ENCODE measurements at places on chromosomes 12 and 14.

DNA sequence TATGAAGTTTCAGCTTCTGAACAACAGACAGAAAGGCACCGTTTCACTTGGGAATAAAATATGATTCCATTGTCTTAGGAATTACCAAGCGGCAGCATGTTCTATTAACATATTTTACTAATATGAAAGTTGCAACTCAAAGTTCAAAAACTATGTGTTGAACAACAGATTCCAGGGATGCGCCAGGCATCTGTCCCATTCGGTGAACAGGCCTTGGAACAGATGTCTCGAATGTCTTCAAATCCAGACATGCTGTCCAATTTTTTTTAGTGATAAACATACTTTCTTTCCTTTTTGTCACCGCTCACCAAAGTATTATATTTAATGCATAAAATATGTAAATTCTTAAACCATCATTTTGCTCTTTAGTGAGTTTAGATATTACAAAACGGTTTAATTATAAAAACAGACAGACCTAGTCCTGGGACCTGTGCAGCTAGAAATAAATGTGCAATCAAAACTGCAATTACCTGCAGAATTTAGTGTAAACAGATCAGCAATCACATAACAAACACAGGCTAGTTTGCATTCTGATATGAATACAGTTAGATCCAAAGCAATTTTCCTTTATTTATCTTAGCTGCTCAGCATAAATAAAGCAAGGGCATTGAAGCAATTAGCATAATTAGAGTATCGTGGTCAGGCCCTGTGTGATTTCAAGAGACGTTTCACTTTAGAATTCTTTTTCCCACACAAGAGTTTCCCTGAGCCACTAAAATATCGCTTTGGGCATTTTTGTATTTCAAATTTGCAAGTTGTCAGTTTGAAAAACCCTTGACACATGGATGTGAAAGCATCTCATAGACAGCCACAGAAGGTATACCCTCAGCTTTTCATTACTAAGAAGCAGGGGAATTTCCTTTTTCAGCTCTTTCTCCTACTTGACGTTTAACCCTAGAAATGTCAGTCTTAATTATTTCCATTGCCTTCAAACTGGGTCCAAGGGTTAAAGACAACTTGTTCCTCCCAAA lies 420.8 kb downstream of the EGLN3 start:
- no peak for DNase-seq

- peak; percentile 36 for DNase-seq
These were observed 14.5 kb upstream of the PHC1 start for GRCh38 chr12:8899830-8900229.

DNA sequence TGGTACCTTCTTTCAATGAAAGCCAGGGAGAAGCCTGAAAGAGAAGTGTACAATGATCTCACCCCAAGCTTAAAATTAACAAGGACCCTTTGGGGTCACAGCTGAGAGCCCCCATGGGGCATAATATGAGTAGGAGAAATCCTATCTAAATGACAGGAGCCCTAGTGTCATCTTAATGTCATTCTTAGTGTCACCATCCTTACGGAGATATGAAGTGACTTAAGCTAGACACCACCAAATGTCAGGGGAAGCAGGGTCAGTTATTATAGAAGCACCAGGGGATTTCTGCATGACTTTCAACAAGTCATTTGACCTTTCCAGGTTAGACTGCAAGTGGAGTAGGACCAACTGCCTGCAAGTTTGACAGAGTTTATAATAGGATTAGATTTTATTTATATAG lies 28.9 kb upstream of the STON2 start:
- DNase-seq: no peak

- DNase-seq: peak; percentile 92
These were observed 8.1 kb downstream of the PTPN6 start for GRCh38 chr12:6959058-6959804.

GRCh38 chr12:11174022-11174421 lies 3.0 kb downstream of the SMIM10L1 start:
- DNase-seq: no peak

DNA sequence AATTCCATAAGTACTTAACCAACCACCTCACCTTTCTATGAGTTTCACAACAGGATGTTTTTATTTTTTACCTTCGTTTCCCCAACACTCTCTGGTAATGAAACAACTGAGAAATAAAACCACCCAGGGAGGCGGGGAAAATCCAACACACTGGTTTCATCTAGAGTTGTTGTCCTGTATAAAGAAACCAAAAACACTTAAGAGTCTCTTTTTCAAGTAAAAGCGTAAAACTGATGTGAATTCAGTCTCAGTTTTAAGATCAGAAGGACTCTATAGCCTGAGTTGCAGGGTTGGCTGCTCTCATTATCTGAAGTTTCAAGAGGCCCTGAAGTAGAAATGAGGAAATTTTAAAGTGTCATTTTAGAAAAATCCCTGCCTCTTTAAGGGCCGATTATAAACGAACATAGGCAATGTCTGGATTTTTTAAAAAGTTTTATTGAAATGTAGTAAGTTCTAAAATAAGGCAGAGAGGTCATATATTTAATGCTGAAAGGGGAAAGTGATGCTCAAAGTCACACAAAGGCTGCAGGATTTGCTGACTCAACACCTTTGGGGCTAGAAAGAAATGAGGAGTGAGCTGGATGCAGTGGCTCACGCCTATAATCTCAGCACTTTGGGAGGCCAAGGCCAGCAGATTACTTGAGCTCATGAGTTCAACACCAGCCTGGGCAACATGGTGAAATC lies 27.2 kb downstream of the HIGD1C start:
- no peak for DNase-seq

DNA sequence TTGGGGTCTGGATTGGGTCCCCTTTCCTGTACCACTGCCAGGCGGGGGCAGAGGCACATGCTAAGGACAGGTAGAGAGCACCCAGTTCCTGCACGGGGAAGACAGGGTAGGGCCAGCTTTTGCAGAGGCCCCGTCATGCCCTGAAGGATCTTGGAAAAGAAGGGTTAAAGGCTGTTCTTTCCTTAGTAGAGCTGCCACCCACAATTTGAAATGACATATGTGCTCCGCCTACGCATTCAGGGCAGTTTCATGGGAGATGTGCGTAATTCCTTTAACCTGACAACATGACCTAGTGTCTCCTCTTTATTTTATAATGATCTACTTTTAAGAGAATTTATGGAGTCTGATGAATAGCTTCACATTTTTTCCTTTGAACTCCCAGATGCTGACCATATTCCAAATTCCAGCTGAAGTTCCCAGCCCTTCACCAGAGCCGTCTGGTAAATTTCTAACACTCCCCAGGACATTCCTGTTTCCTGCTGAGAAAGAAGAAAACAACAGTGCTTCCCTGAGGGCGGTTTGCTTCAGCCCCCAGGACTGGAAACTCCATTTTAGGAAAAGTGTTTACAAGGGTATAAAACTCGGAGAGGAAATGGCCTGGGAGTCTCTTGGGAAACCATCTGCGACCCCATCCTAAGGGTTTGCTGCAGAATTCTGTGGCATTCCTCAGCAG lies 58.9 kb upstream of the PLEKHG3 start:
- DNase-seq: peak; percentile 57

- DNase-seq: no peak
These were observed 55.8 kb downstream of the TPCN1 start for GRCh38 chr12:113276946-113277500.

- no peak for DNase-seq
These were observed 178.8 kb downstream of the GRIP1 start for GRCh38 chr12:66500091-66500490.

GRCh38 chr12:122854554-122854953 lies 19.3 kb downstream of the HIP1R start:
- DNase-seq: no peak

- no peak for DNase-seq
These were observed 2.2 kb upstream of the ATXN3 start for GRCh38 chr14:92108345-92109254.

DNA sequence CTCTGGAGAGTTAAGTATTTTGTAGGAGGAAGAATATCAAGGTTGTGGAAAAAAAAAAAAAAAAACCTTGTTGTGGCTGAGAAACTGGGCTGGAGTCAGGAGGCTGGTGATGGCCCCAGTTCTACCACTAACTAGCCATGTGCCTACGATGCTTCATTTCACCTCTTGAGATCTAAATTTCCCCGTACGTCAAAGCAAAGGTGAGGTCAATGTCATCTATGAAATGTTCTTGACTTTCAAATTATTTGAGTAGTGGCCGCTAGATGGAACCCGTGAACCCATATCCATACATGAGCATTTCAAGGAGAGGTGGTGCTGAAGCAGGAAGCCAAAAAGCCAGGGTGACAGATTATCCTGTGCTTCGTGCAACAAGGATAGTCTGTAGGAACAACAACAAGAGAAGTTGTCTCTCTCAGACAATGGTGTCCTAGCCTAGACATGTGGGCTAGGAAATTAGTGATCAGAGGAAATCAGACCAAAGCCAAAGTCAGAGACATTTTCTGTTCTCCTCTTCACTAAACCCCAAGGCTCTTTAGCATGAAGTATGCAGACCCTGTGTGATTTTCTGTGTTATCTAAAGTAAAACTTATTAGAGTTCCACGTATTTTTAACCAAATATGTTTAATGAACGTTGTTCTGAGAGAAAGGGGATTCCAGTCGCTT lies 95.5 kb upstream of the ETV6 start:
- peak; percentile 81 for DNase-seq

- DNase-seq: no peak
These were observed 11.8 kb downstream of the FNTB start for GRCh38 chr14:64998455-64998931.

- no peak for DNase-seq
These were observed 7.5 kb downstream of the RNF212B start for GRCh38 chr14:23245282-23245681.

DNA sequence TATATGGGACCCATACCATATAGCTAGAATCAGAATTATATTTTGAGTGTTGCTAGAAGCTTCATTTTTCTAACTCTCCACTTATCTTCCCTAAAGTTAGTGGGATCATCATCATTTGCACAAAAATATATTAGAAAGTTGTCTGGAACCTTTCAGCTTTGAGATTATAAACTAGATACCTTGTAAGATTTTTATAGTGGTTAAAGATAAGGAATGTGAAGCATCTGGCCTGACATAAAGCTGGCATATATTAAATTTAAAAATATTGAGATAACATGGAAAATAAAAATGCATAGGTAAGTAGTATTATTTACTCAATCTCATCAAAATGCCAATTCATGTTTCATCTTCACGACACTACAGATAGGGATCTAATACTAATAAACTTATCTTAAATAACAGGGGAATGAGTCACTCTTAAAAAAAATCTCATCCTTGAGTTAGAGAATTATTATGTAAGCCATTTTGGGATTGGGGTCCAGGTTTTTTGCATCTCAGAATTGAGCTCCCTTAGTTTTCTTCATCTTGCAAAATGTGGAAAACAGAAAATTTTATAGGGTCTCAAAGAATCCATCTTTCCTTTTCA lies 318.5 kb downstream of the KCNC2 start:
- no peak for DNase-seq

DNA sequence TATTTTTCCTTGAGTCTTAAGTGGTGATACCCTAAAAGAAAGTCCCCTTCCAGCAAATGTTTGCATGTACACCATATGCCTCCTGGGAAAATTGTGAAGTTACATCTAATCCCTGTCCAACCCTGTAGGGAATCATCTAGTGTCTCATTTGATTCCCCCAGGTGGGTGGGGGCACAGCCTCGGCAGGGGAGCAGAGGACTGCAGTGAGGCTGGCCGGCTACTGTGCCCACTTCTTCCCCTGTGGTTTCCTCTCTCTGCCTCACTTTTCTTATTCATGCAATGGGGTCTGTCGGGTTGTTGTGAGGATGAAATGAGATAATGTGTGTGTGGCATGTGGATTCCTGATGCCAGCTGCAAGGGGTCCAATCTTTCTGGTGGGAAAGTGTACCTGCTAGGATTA lies 6.0 kb downstream of the PAPLN start:
- no peak for DNase-seq

DNA sequence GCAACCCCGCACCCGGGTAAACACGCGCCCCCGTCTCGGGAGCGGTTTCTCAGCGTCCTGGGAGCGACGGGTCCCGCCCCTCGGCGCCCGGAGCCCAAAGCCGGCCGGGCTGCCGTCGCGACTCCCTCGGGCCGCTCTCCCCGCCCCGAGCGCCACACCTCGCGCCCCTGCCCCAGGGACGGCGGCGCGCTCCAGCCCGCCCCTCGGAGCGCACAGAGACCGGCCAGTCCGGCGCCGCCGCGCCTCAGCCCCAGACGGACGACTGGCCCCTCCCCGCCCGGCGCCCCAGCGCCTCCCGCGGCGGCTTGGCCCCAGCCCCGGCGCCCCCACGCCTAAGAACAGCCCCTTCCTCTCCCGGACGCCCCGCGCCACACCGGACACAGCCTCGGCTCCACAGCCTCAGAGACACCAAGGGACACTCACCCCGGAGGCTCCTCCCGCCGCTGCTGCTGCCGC lies 411 bp downstream of the BTBD7 start:
- DNase-seq: peak; percentile 73

DNA sequence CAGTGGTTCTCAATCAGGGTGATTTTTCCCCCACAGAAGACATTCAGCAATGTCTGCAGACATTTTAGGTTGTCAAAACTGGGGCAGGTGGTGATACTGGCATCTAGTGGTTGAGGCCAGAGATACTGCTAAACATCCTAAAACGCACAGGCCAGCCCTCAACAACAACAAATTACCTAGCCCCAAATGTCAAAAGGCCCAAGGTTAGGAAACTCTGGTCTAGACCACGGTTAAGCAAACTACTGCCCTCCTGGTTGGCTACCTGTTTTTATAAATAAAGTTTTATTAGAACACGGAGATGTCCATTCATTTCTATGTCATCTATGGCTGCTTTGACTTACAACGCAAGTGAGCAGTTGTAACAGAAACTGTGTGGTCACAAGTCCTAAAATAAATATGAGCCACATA lies 186.7 kb downstream of the EFCAB11 start:
- DNase-seq: peak; percentile 67

DNA sequence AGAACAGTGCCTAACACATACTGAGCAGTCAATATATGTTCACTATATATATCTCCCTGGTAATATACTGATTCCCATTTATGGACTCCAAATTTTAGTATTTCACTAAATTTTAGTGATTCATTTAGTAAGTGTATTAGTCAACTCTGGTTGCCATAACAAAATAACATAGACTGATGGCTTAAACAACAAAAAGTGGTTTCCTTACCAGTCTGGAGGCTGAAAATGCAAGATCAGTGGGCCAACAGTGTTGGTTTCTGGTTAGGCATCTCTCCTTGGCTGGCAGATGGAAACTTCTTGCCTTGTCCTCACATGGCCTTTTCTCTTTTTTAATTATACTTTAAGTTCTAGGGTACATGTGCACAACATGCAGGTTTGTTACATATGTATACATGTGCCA lies 28.7 kb downstream of the SIX6 start:
- no peak for DNase-seq

GRCh38 chr14:74035556-74035955 lies 16.4 kb downstream of the BBOF1 start:
- no peak for DNase-seq

- DNase-seq: no peak
These were observed 12.1 kb downstream of the TRMT61A start for GRCh38 chr14:103540821-103541708.

Measured in suppressor macrophage treated with lipopolysaccharide for 1 hour (primary cell).